ENCODE measurements at places on chromosomes 12 and 14.

GRCh38 chr14:52272375-52272774 is 4.9 kb downstream of the PTGDR start:
- no peak for DNase-seq

GRCh38 chr12:42483521-42483790 is 106.1 kb downstream of the PRICKLE1 start:
- peak; percentile 65 for DNase-seq

DNA sequence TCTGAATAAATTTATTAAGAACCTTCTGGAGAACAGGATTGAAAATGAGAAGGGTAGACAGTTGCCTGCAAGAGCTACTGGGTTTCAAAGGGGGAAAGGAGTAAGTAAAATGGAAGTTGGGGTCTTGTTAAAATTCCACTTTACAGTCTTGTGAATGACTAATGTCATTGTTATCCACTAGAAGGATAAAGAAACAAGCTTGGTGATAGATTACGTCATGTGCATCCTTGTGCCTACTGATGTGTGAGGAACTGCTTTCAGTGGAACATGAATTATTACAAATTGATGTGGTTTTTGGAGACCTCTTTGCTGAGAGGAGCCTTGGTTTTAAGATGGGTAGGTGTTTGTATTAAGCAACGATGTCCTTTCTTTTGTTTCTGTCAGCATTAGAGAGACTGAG is 272.5 kb upstream of the PRICKLE1 start:
- DNase-seq, result no peak

DNA sequence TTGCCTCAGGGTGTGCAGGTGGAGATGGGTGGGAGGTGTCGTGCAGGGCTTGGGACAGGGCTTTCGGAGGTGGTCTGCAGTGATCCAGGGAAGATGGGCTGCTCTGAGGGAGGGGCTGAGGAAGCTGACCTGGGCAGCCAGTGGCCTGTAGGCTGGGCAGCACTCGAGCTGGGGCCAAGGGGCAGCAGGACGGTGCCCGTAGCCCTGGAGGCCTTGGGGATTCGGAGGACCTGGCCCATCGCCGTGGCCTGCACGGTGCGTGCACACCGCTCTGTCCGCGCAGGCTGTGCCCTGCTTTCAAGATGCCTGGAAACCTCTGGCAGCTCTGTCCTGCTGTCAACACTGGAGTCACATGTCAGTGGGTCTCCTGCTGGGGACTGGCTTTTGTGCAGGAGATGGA is 9.1 kb downstream of the PACS2 start:
- DNase-seq, result no peak

DNA sequence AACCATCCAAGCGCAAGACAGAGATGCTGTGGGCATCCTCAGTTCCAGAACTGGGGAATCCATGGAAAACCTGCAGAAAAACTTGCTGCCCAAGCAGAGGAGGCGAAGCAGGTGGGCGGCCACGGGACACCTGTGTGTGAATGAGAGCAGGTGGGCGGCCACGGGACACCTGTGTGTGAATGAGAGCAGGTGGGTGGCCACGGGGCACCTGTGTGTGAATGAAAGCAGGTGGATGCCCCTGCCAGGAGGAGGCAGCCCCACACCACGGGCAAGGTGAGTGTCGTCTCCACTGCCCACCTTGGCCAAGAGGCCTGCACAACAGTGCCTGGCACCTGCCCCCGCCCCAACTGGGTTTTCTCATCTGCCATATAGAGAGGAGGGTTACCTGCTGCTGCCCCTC is 59.2 kb downstream of the GSC start:
- DNase-seq, result no peak

DNA sequence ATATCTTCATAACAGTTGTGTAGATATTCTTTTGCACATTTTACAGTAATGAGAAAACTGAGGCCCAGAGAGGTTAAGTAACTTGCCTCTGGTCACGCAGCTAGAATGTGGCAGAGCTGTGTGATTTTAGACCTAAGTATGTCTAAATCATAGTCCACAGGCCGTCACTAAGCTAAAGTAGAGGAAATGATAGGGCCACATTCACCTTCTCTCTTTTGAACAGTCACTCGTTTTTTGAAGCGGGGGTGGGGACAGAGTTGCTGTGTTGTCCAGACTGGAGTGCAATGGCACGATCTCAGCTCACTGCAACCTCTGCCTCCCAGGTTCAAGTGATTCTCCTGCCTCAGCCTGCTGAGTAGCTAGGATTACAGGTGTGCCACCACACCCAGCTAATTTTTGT is 68.5 kb downstream of the RASSF3 start:
- DNase-seq, result no peak

- no peak for DNase-seq
These were observed 728 bp upstream of the STON2 start for GRCh38 chr14:81400852-81401251.

All from right lung (tissue), 10 donors.